ENCODE measurements at places on chromosomes 1 and 21.

DNA sequence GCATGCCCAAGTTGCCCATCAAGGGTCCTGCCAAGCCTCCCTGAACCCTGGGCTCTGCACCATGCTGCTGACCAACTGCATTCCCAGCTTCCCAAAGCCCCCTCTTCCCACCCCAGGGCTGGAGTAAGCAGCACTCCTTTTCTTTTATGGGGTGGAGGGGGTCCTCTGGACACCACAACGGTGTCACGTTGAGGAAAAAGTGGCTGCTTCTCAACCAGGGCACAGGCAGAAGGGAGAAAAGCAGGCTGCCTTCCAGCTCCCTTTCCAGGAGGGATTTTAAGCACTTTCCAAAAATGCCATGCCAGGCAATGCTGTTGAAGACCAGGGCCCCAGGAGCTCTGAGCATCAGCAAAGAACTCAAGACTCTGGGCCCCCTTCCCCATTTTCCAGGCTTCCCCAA lies 691 bp downstream of the RIMS3 start:
- DNase-seq: no peak

GRCh38 chr1:156690675-156691036 lies 13.4 kb upstream of the NES start:
- DNase-seq: no peak

- no peak for DNase-seq
These were observed 383.2 kb downstream of the KIF26B start for GRCh38 chr1:245537992-245538391.

DNA sequence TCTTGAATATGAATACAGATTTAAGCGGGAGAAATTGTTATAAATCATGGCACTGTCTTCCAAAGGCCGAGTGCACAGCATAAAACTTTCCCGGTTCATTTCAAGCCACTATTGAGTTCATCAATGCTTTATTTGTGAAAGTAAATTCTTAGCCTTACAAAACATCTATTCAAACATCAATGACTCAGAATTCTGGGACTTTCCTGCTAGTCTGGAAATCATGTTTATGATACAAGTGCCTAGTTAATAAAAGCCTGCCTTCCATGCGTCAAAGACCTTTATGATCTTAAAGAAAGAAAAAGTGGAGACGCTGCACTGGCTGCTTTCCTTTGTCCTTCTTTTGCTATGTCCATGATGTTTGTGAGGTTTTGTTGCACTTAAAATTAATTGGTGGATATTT lies 137.7 kb downstream of the SETD4 start:
- DNase-seq: no peak

- DNase-seq: no peak
These were observed 41.5 kb downstream of the KRTAP10-1 start for GRCh38 chr21:44498280-44499210.

DNA sequence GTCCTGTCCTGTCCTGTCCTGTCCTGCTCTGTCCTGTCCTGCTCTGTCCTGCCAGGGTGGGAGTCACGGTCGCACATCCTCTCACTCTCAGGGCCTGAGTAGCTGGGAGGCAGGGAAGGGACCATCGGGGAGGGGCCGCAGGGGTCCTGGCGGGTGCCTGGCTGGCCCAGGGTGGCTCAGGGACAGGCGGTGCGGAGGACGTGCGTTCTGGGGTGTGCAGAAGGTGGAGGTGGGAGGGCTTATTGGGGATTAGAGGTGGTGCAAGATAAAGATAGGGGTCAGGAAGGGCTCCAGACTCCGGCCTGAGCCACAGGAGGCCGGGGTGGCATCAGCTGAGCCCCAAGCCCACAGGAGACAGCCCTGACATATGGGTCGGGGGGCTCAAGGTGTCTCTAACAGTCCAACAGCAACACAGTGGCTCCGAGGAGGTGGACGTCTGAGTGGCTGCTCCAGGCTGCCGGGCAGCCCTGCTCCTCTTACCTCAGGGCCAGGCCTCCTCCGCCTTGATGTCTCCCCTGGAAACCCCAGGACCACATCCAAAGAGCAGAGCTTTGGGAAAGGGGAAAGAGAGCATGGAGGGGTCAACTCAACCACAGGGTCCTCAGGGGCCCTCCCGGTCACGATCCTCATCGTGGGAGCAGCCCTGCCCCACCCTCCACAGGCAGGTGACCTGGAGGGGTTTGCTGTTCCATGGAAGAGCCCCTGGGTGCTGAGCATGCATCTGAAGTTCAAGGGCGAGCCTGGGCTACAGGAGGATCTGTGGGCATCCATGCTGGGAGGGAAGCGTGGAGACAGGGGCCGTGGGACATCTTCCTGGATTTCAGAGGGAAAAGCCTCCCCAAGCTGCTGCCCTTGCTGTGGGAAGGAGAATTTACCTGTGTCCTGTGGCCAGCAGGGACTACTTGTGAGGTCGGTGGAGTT lies 39.6 kb upstream of the ADARB1 start:
- DNase-seq: no peak

DNA sequence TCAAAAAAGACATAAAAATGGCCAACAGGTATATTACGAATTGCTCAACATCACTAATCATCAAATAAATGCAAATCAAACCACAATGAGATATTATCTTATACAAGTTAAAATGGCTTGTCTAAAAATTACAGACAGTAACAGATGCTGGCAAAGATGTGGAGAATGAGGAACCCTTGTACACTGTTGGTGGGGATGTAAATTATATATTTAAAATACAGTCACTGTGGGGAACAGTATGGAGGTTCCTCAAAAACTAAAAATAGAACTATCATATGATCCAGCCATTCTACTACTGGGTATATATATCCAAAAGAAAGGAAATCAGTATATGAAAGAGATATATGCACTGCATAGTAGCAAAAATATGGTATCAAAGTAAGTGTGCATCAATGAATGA lies 1037.2 kb upstream of the B3GALT2 start:
- DNase-seq: no peak

All from activated CD4-positive, alpha-beta T cell treated with anti-CD3 and anti-CD28 coated beads, Interleukin-2, amount 10 ng/mL, durations not matched to agents 7 days and 5 days (primary cell).